Head of caudate nucleus (tissue), 42 donors: ENCODE measurements at places on chromosomes 5 and 9.

- DNase-seq = peak; percentile 96
Observed at GRCh38 chr9:89661956-89662717, 57.3 kb downstream of the GADD45G start.

DNA sequence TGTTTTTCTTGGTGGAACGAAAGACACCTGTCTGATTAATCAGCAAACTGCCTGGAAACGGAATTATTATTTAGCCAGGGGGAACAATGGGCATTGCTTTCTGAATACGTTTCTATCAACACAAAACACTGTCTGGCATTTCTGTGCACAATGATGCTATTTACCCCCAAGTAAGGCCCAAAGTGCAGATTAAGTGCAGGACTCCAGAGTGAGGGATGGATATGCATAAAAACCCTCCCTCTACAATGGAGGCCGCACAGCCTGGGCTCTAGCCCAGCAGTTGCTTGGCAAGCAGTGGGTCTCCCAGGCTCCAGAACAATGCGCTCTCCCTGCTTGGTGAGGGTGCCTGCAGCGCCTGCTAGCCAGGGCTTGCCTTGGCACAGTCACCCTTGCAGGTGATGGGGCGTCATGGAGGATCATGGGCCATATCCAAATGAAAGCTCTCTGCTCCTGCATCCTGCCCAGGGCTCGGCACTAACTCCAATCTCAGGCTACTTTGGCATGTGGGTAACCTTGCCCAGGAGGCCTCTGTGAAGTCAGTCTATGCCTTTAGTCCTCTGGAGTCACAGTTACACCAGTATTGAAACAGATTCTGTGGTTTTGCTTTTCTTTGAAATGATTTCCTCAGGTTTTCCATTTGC lies 11.5 kb upstream of the SPATA24 start:
- peak; percentile 91 for DNase-seq

DNA sequence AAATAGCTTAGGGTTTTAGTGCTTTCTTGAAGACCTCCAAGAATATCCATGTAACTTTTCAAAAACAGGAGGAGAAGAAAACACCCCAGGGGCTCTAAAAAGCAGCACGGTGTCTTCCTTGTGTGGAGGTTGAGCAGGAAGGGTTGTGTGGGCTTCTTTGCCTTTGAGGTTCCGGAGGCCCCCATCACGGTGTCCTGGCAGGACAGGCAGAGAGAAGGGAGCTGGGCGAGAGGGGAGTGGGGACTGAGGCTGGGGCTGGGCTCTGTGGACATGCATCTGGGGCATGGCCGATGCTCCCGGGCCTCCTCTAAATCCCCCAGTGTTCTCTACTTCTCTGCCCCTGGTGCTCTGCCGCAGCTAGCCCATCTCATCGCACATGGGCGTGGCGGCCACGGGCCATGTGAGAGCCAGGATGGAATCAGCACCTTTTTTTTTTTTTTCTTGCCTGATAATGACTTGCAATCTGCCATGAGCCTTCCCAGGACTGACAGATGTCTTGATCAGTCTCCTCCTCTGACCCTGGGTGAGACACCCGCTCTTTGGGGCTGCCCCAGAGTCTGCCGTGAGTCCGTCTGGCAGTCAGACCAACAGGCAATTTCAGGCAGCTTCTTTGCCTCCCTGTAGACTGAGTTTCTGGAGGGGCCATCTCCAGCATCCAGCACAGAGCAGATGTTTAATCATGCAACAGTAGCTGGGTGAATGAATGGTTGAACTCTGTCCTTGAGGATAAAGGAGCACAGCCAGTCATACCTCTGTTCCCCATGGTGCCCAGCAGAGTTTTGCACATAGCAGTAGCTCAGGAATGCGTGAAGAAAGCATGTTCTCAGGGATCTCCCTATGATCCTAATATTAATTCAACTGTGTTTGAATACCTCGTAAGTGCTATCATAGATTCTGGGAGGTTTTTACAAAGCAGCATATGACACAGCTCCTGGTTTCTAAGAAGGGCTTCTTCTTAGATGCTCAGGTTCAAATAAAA lies 12.1 kb downstream of the CXCL14 start:
- no peak for DNase-seq

GRCh38 chr5:175501759-175502158 lies 23.4 kb downstream of the SFXN1 start:
- no peak for DNase-seq

DNA sequence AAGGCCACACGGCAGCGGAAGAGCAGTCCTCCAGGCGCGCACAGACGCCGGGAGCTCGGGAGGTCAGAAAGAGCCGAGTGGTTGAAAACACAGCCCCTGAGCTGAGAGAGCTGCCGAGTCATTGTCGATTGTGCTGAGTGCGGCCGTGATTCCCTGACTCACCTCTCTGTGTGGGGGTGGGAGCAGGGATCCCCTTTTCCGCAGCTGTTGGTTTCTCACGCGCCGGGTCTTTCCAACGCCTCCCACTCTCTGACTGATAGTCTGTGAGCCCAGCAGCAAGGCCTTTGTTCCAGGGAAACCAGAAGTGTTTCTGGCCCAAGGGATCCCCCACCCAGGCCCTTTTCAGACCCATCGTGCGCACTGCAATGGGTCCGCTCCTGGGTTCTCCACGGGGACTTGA lies 97.3 kb downstream of the MRPL36 start:
- DNase-seq = no peak

- DNase-seq = no peak
Observed at GRCh38 chr5:79694652-79695051, 5.0 kb downstream of the CMYA5 start.

DNA sequence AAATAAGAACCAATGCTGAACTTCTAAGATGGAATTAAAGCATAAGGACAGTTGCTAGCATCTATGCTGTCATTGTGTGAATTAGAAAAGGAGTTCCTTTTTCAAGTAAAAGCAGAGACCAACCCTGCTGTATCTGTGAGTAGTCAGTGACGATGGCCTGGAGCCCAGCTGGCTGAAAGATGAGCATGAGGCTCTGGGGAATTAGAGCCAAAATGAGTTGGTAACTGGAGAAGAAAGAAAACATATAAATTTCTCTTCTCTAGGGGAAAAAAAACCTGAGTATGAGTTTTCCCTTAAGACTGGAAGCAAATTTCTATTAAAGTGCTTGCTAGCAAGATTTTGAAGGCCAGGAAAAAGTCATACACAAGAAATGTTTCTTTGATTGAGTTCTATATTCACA lies 1.6 kb upstream of the SPZ1 start:
- peak; percentile 67 for DNase-seq

GRCh38 chr5:1447671-1448361 lies 2.6 kb upstream of the SLC6A3 start:
- DNase-seq = no peak

- no peak for DNase-seq
Observed at GRCh38 chr5:133236541-133236951, 184.7 kb downstream of the HSPA4 start.

DNA sequence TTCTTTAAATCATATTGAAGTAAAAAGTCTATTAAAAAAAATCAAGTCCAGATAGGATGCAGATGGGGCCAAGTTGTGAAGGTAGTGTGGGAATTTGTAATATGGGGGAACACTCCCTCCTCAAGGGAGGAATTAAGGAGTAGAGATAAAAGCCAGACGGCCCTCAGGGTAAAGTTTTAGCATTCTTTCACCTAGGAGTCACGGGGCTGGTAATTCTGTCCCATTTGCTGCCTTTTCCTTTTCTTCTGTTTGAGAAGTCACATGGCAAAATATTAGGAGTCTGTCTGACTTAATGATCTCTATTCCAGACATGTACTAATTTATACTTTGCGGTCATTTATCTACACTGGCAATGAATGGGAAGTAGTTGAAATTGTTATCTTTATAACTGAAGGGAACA lies 61.9 kb downstream of the SNX24 start:
- no peak for DNase-seq

DNA sequence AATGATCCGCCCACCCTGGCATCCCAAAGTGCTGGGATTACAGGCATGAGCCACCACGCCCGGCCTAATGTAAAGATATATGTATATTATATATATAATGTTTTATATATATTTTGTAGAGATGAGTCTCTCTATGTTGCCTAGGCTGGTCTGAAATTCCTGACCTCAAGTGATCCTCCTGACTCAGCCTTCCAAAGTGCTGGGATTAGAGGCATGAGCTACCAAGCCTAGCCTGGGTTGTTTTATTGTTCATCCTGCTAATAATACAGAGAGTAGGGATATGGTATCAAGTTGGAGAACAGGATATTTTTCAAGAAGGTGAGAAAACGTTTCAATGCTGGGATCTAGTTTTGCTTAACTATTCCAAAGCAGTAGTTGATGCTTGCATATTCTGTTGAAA lies 2.9 kb downstream of the SEC24A start:
- DNase-seq = no peak

DNA sequence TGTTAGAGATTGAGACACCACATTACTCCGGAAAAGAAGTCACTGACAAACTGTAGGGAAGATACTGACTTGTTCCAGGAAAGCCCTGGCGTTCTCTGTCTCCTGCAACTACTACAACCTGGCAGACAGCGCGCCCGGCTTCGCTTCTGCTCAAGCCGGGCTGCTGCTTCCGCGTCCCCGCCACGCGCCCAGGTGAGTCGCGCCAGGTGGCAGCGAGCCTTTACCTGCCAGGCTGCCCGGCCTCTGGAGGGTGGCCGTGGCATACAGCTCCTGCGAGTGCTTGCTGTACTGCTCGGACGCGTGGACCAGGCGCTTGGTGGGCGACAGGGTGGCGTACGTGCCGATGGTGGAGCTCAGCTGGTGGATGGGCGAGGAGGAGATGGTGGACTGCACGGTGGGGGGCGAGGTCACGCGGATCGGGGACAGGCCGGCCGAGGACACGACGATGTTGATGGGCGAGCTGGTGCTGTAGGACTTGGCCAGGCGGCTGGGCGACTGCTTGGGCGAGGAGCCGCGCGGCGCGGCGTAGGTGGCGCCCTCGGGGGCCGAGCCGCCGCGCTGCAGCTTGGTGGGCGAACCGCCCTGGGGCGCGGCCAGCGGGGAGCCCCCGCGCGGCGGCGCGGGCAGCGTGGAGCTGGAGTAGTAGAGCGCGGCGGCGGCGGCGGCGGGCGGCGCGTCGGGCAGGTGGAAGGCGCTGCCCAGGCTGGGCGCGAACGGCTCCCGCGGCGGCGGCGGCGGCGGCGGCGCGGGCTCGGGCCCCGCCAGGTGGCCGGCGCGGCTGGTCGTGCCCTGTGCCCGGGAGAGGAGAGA lies 519.6 kb downstream of the CTNND2 start:
- DNase-seq = peak; percentile 64
